ENCODE measurements at places on chromosomes 7 and 10.

DNA sequence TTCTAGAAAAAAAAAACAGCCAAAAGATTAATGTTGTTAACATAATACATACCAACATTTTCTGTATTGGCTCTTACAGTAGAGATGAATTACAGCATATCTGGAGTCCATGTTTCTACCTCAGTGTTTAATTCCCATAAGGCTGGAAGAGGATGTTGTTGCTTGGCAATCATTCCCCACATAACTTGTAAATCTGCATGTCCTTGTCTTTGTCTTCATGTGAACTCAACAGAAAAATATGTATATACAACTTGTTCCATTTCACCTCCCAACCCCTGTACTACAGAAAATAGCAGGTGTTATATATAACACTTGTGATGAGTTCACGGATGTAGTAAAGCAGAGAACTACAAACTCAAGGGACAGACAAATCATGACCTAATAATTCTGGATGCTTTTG, 160.9 kb upstream of the SEMA3C start:
- DNase-seq: no peak

GRCh38 chr10:74153123-74153522, 2.1 kb downstream of the ADK start:
- no peak for DNase-seq

GRCh38 chr10:77188000-77188395, 449.6 kb downstream of the KCNMA1 start:
- DNase-seq: no peak

- no peak for DNase-seq
Measured at GRCh38 chr7:74025730-74026129, 2.2 kb upstream of the ELN start.

- DNase-seq: no peak
Measured at GRCh38 chr10:83184641-83185040, 954.7 kb upstream of the GHITM start.

- DNase-seq: no peak
Measured at GRCh38 chr10:29595636-29596225, 39.0 kb downstream of the SVIL start.

DNA sequence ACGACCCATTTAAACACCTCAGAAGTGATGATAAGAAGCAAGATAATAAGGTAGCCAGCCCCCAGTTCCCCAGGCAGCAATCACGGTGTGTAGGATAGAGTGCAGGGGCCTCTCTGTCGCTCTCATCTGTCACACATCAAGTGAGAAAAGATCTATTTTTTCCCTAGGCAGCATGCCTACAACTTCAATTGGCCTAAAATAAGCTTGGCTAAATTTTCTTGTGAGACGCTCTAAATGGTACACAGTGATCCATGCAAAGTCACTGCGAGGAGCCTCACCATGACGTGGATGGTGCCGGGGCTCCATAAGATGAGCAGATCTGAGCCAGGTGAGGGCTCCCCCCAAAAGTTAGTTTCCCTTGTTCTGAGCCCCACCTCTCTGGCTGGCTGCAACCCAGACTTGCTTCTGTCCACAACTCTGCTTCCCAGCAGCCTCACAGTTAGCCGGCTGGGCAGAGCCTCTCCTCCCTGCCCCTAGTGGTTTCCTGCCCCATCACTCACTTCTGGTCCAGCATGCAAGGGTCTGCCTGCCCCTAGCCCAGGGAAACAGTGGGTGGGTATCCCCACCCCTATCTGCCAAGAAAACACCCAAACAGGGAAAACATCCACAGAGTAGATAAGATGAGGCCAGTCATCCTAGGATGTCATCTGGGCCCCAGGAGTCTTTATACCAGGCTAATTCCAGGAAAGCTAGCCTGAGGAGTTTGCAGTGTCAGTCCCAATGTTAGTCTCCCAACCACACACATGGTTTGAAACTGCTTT, 342.1 kb downstream of the GRID1 start:
- DNase-seq: no peak
